ENCODE measurements at places on chromosomes 3 and 15.

DNA sequence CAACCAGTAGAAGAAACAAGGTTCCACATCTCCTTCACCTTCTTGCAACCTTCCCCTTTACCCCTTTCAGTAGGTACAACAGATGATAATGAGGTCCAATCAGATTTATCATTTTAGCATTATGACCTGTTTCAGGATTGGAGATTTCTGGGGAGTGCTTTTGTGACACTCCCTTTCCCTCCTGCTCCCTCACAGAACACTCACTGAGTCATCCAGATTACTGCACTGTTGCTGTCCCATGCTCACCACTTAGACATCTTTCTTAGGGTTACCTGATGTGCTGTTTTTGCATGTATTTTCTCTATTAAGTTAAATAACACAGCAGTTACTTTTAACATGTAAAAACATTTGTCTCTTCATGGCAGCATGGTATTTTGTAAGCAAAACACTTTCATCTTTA is 118.5 kb downstream of the MFSD1 start:
- DNase-seq: no peak

GRCh38 chr3:135100366-135100765 is 305.3 kb downstream of the EPHB1 start:
- no peak for DNase-seq

DNA sequence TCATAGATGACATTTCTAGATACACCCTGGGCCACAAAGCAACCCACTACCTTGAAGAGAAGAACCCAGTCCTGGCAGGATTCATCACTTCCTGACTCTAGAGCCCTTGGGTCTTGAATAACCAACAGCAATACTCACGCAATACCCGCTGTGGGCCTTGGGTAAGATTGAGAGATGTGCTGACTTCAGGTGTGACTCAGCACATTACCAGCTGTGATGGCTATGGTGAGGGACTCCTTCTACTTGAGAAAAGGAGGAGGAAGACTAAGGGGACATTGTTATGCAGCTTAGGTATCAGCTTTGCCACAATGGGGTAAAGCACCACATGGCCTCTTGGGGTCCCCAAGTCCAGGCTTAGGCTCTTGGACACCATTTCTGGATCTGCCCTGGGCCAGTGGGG is 14.9 kb downstream of the C3orf33 start:
- DNase-seq: peak; percentile 10

GRCh38 chr15:23642413-23643044 is 5.1 kb downstream of the MAGEL2 start:
- DNase-seq: peak; percentile 13

DNA sequence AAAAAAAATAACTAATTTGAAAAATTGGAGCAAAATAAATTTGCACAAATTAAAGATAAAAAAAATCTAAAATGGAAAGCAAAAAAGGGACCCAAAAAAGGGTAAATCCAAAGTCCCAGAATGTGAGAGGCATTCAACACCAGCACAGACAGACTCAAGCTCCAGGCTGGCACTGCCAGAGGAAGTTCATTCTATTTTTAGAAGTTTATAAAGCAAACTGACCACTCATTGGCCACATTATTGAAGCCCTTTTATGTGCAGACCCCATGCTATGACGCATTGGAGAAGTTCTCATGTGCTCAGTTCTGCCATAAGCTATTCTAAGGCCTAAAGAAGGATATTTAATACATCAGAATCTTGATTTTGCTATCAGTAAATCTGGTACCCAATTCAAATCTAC is 17.6 kb upstream of the BOC start:
- DNase-seq: no peak

DNA sequence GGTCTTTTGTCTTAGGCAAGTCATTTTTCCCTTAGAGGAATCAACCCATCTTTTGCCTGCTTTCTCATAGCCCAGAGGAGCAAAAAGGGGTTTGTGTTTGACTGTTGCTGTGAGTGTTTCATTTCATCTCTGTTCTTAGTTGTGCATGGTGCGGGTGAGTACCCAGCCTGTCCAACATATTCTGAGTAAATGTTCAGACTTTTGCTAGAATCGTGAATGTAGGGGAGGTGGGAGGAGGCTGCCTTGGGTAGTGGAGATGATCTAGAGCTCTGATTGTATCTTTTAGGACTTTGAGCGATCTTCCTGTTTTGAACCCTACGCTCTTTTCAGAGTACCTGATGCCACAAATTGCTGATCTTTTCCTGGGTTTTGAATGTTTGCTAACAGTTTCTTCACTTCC is 123.1 kb downstream of the ZNF609 start:
- no peak for DNase-seq

DNA sequence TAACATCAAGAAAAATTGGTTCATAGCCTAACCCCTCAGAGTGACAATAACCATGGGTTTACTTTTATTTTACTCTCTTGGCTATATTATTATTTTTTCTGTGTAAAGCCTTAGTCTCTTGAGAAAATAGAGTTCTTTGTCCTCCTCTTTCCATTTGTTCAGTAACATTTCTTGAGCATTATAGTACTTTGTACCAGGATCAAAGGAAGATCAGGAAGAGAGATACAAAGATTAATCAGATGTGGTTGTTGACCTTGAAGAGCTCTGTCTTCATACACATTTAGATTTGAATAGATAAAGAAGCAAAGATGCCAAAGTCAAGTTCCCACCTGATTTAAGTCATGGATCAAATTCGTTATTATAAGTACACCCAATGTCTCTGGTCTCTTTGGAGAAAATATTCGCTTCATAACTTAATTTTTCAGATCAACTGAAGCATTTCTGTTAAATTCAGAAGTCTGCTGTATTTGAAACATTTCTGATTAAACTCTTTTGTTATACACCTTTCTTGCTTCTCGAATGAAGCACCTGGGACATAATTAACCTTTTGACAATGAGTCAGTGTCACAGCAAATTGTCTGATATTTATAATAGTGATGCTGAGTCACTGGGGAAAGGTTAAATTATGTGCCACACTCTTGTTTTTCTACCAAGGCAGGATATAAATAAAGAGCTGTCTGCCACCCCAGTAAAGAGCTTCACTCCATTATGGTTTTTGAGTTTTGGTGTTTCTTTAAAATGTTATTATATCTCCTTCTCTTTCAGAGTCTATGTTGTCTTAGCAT is 100.2 kb downstream of the GHSR start:
- DNase-seq: no peak

DNA sequence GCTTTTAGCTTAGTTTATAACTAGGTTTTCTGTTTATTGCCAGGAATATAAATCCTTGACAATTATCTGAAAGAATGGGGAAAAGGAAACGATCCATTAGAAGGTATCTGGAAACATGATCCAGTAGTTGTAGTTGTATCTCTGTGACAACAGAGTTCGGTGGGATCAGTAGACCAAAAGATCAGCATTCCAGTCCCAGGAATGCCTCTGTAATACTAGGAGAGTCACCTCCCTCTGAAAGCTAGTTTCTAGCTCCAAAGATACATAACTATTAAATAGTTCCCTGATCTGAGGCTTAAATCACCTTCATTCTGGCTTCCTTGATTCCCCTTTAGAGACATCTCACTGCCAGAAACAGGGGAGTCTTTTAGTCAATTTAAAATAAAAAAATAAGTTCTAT is 34.1 kb downstream of the MB21D2 start:
- no peak for DNase-seq

DNA sequence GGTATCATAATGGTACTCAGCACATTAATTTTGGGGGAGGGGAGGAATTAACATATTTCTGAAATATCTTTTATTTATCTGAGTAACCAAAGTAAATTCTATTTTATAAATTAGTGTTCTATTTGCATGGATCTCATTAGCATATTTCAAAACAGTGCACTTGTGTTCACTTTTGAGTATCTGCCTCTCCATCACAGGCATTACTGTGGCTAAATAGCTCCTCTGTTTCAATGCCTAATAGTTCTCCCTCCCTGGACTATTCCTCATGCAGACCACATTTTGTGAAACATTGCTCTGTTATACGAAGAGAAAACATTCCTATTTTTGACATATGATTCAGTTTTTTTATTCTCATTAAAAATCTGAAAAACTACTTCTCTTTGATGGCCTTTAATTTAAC is 1127.8 kb downstream of the TUSC7 start:
- DNase-seq: no peak

DNA sequence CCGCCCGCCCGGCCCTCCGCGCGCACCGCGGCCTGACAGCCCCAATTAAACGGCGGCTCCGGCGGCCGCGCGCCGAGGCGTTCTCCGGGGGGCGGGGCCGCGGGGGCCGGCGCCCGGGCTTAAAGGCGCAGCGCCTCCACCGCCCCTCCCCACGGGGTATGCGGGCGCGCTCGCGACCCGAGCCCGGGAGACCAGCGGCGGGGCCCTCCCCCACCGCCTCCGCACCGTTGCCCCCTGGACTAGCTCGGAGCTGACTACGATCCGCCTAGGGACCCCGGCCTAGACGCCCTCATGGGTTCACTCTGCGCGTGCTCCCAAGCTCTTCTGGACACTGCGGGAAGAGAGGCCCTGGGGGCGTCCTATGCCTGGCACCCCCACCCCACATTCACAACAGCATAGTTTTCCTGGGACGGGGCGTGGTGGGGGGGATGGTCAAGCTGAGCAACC is at the start of gene DUSP7:
Gene DUSP7, minus strand, starts transcription at position 51 of the 447 bp plus-strand sequence. CDS start 205 bp downstream, outside the sequence.
- peak; percentile 79 for DNase-seq

Measured in GM12865 (cell line).